ENCODE measurements at places on chromosomes 7 and 10.

DNA sequence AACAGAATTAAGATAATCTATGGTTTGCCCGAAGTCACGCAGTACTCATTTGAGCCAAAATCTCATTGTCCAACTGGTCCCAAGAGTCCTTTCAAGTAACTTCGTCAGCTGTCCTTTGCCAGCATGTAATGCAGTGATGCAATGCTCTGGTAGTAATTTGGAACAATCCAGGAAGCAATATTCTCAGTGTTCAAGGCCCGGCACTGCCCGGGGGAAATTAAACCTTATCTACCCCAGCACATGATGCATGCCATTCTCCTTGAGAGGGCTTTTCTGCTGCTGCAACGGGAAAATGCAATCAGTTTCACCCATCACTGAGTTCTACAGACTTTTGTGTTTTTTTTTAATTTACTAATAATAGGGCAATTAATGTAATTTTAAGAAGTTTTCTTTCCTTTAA is 77.6 kb upstream of the NME8 start:
- DNase-seq = no peak

- no peak for DNase-seq
These were observed 500.4 kb downstream of the GFRA1 start for GRCh38 chr10:115772606-115773005.

DNA sequence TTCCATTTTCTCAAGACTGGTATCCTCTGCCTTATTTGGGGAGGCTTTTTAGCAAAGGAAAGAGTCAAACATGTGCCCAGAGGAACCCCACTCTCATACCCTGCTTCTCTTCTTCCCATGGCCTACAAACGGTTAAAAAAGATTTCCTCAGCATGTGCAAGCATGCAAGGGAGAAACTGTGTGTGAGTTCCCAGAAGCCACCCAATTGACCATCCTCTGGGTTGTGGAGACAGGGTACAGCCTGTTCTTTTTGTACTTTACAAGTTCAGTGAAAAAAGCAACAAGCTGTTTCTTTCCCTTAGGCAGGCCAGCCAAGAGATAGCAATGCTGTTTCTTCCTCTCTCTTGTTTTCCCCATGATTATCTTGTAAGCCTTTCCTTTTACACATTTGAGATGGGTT is 68.8 kb upstream of the MTPN start:
- DNase-seq = no peak

- no peak for DNase-seq
These were observed 799 bp downstream of the INTS1 start for GRCh38 chr7:1503390-1503789.

GRCh38 chr10:122646511-122647382 is 52.9 kb downstream of the C10orf120 start:
- DNase-seq = no peak

DNA sequence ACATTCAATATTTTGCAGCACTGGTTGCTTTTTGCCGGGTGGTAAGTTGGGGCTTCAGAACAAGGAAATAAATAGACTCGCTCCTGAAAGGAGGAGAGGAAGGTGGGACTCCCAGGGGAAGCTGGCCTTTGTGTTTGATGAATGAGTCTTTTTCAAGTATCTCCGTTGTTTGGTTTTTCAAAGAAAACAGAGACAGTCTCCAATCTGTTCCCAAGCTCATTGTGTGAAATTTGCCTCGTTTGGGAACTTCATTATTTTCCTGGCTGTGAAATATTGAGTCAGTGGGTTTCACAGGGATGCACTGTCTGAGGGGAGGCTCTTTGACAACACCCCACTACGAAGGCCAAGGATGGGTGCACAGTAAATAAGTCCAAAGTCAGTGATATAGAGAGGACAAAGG is 38.7 kb upstream of the KIAA1217 start:
- no peak for DNase-seq

All from right forelimb (tissue), 1 donor.